Upper lobe of right lung (tissue), 1 donor: ENCODE measurements at places on chromosomes 16 and 17.

GRCh38 chr17:28379814-28380801 is 8.6 kb downstream of the SARM1 start:
- peak; percentile 64 for DNase-seq

DNA sequence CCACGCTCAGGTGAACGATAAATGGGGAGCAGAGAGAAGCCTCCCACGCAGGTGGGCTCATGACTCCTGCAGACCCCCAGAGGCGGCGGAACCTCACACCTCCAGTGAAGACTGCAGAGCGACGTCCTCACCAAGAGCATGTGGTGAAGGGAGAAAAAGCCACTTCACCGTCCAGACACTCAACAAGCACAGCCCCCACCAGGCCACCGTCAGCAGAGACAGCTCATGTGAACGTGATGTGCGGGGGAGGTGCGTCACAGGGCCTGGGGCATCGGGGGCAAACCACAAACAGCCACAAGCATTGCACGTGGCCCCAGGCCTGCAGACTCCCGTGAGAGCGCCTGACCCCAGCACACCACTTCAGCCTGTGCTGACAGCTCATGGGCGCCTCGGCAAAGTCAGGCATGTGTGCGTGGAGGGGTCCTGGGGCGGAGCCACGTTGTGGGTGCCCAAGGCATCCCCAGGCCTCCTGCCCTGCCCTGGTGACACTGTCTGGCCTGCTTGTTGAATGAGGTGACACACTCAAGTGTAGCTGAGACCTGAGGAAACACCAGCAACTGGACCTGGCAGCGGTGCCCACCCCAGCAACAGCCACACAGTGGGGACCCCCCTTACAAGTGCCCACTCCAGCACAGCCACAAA is 19.0 kb downstream of the LMF1 start:
- DNase-seq = no peak

GRCh38 chr17:57601143-57601735 is 143.9 kb downstream of the CCDC182 start:
- peak; percentile 57 for DNase-seq

DNA sequence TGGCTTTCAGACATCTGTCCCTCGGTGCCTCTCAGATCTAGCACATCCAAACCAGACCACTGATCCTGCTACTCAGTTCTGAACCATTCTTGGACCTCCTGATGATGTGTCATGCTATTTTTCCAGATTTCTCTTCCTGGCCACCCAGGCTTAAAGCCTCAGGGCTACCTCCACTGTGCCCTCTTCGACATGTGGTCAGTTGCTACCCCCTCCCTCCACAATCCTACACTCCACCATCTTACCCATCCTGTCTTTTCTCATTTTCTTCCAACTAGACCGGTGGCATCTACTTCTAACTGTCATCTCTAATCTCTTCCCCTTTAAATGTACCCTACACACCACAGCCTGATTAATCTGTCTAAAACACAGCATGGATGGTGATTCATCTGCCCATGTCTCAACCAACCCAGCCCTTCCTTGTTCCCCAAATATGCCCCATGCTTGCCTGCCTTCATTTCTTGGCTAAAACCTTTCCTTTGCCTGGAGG is 478.6 kb downstream of the SLC39A11 start:
- no peak for DNase-seq

DNA sequence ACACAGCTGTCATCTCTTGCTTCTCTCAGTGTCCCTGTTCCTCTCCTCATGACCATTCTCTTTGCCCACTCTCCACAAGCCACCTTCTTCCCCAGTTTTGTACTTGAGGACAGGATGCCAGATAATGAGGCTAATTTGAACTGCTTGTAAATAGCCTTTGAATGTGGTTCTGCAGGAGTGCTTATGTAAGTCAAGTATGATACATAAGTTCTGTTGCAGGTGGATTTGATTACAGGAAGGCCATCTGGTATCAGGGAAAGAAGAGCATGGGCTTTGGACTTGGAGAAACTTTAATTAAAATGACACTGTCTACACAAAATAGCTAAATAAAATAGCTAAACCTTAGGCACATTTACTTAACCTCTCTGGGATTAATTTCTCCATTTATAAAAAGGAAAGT is 120.2 kb upstream of the HLF start:
- no peak for DNase-seq

- peak; percentile 77 for DNase-seq
Measured at GRCh38 chr17:17684906-17685774, 3.9 kb downstream of the RAI1 start.

DNA sequence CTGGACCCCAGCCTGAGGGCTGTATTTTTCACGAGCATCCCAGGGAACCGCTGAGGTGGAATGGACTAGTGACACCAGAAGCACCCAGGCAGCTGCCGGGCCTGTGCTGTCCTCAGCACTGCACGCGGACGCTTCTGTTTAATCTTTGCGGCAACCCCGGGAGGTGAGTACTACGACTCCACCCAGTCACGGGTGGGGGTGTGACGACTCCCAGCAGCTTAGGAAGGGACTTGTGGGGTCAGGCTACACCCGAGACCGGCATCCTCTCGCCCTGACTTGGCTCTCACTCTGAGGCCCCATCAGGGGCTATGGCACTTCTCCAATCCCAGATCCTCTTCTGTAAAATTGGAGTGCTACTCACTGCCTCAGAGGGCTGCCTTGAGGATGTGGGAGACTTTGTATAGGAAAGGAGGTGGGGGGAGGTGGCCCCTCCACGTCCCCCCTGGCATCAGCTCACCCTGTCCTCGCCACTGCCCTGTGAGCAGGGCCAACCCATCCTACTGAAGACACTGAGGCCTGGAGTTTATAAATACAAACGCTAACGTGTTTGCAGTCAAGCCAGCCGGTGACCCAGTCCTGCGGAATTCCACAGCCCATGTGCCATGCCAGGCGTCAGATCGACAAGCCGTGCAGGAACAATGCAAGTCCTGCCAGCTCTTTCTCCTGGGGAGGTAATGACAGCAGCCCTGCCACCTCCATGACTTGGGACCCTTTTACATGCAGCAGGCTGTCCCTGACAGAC is 44.4 kb downstream of the PPL start:
- no peak for DNase-seq

- DNase-seq = no peak
Measured at GRCh38 chr16:3115003-3115402, 2.6 kb downstream of the ZNF205 start.

GRCh38 chr16:10314811-10315210 is 71.0 kb upstream of the ATF7IP2 start:
- DNase-seq = no peak

DNA sequence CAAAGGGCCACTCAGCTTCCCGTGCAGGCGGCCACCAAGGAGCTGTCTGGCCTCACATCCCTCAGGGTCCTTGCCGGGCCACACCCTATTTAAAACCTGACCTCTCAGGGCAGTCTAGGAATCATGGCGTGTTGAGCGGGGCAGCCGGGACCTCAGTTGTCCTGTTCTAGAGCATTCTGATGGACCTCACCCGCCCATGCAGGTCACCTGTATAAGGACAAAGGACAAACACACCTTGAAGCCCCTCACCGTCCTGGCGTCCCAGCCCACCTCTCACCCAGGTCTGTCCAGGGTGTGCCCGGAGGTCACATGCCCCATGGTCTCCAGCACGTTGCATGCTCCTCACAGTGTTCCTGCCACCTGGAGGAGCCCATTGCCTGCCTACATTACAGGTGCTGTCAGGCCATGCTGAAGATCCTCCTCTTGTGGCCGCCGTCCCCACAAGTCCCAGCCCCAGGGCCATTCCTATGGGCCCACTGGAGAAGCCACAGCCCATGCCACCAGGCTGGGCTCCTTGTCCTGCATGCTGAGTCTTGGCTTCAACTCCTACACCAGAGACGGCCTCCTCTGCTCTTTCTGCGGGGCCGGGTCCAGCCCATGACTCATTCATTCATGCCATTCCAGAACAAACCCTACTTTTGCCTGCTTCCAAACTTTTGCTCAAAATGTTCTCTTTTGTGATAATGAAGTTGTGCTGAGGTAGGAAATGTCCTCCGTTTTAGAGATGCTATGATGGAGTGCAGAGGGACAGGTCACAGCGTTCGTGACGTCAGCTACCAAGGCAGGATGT is 46.3 kb downstream of the PEMT start:
- DNase-seq = no peak

GRCh38 chr16:68368301-68368888 is 57.6 kb downstream of the PRMT7 start:
- no peak for DNase-seq

DNA sequence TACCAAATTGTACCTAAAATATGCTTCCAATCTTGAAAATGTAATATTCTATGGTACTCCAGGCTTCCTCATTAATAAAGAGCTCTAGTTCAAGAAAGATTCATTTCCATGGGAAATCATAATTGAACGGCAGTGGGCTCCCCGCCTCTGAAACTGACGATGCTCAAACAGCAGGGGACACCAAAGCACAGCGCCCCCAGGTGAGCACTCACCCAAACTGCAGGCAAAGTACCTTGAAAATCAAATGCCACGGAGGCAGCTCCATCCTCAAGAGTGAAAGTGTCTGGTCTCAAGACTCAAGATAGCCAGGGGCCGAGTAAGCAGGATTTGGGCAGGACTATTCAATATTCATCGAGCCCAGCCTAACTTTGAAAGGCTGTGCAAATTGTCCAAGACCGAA is 217.4 kb upstream of the TNRC6C start:
- DNase-seq = peak; percentile 57

DNA sequence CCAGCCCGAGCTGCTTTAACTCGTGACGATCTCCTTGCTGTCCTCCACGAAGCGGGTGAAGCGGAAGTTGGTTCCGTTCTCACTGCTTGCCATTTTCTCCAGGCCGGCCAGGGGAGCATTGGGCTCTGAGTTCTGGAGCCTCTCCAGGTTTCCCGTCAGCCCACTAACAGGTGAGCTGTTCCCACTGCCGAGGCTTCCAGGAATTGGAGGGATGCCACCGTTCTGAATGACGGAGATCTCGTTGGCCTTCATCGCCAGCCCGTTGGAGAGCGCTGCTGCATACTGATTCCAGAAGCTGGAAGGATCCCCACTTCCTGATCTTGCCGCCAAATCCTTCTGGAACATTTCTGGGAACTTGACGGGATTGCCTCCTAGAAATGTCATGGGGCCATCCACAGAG is 14.0 kb downstream of the SALL1 start:
- DNase-seq = no peak

GRCh38 chr16:46789499-46790414 is 41.2 kb downstream of the C16orf87 start:
- DNase-seq = peak; percentile 91

DNA sequence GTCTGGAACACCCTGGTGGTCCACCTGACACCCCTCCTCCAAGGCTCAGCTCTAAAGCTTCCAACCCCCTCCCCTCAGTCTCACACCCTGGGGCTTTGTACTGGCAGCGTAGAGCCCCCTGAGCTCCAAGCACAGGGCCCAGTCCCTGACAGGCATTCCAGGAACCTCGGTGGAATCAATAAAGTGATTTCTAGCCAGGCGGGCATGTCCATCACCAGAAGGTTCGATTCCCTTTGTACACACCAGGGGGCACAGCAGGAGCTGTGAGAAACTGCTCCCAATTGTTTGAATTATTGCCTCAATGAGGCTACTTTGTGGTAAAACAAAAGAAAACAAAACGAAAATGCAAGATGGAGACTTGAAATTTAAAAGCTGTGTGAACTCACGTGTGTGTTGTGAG is 51.8 kb downstream of the SMPD3 start:
- no peak for DNase-seq

GRCh38 chr17:49016775-49017463 is 19.7 kb downstream of the IGF2BP1 start:
- peak; percentile 69 for DNase-seq

DNA sequence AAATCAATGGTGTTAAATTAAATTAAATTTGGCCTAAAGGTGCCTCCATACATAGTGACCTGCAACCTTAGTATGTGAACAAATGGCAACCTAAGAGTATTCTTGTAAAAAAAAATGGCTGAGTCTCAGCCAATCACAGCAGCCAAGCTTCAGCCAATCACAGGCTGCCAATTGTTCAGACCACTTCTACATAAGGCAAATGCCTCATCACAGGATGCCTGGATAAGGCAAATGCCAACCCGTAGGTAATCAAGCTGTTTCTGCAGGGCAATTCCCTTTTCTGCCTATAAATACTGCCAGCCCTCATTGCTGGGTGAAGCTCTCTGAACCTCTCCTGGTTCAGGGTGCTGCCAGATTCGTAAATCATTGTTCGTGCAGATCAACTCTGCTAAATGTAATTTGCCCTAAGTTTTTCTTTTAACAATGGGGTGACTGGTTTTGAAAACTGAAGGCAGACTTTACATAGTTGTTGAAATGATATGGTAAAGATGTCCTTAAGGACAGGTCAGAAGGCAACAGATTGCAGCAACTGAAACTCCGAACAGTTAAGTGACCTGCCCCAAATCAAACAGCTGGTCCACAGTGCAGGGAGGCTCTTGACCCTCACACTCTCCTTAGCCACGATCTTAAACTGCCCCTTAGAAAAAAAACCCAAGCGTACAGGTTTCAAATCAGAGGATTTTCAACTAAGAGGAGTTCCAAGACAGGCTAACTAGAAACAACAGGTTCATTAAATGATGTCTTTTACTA is 50.3 kb downstream of the N4BP1 start:
- no peak for DNase-seq

- DNase-seq = peak; percentile 92
Measured at GRCh38 chr17:74842599-74843351, 16.9 kb downstream of the GRIN2C start.

DNA sequence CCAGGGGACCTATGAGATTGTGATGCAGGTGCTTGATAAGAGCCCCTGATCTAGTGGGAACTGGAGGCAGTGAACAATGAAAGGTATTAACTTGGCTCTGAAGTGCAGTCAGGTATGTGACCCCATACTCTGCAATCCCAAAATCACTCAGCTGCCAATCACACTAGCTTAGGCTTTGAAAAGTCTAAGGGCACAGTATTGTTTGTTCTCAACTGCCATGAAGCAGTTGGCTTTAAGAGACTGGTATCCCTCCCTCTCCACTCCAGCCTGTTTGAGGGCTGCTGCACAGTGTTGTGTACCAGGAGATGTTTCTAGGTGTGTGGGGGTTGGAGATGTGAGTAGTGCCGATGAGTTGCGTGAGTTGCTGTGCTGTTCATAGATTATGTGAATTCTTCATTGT is 2.4 kb downstream of the YPEL2 start:
- no peak for DNase-seq

DNA sequence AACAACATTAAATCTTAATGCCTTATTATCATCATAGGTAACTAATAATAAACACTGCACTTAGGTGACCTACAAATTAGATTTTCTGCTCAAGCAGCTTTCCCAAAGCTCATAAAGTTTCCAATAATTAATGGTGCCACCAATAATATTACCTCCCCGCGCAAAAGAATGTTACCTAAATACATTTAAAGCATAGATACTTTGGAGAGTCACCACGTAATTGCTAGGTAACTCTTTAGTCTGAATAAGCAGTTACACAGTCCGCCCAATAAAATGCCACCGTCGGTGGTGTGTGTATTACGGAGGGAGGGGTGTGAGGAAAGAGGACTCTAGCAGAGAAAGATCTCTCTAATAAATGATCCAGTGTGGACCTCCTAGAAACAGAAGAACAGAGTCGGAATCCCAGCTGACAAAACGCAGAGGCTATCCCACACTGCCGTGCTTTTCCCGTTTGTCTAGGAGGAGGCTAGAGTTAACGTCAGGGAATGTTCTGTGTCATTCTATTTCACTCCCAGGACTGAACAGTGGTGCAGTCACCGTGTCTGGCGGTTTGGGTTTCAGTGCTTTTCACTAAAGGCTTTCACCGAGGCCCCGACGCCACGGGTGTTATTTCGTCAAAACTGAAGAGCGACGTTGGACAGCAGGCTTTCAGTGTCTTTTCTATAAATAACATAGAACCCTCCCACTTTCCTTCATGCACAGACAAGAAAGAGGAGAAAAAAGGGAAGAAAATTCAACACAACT is 630 bp downstream of the RNFT1 start:
- no peak for DNase-seq
